ENCODE measurements at places on chromosomes 1 and 21. TPM values are rescaled to one million over a fixed set of nuclear protein-coding genes. Genes with fewer than 3 reads are reported as not detected.

SLC45A3 gene
- total RNA-seq, result 3.4 TPM

DNA sequence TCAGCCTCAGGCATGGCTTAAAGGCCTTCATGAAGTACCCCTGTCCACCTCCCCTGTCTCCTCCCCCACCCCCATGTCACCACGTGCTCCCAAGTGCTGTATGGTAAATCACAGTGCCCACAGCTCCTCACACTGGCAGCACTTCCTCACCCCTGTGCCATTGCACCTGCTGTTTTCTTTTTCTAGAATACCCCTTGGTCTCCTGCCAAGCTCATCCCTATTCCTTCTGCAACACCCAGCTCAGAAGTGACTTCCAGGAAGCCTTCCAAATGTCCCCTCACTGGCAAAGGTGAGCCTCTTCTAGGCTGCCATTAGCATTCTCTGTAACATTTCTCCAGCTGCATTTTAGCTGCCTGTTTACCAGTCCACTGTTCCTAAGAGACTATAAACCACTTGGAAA, 9.4 kb downstream of the AKNAD1 start:
- no peak for DNase-seq

DNA sequence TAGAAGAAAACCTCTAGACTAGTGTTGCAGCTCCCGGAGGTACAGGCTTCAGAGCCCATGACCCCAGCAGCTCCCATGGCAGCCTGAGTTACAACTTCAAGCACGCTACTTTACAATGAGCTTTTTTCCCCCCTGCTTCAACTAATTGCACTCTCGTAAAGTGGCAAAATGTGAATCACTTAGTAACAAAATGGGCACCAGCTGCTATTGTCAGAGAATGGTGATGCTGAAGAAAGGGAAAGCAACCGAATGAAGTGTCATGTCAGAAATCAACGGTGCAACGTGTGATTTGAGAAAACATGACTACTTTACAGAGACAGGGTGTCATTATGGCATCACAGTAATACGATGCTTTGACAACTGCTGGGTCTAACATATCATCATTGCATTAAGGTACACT, 40.5 kb downstream of the ESRRG start:
- no peak for DNase-seq

DNA sequence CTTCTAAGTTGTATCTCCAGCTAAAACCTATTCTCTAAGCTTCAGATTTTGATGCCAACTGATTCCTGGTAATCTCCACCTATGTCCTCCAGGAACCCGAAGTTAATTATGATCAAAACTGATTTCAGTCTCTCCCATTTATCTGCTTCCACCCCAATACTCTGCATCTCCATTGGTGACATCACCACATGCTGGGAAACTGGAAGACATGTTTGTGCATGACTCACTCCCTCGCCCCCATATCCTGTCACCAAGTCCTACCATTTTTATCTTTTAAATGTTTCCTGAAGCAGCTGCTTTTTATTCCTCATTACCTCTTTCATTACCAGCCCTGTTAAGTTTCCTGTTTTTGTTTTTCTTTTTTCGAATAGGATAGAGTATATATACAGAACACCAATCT, 228.5 kb downstream of the LRRC40 start:
- DNase-seq, result no peak

GRCh38 chr1:29743264-29743663, 506.9 kb downstream of the PTPRU start:
- no peak for DNase-seq

GRCh38 chr21:43771698-43772424, 4.2 kb downstream of the CSTB start:
- no peak for DNase-seq

Measured in ascending aorta (tissue), 2 donors.